Mesenchymal stem cell (in vitro differentiated cells and primary cell): ENCODE measurements at places on chromosomes 12 and 14.
A peak's percentile ranks its signal among the peaks of the same experiment; 100 is the strongest.

GRCh38 chr12:1093166-1093751 lies 102.2 kb downstream of the ERC1 start:
- peak; percentile 72 for DNase-seq

DNA sequence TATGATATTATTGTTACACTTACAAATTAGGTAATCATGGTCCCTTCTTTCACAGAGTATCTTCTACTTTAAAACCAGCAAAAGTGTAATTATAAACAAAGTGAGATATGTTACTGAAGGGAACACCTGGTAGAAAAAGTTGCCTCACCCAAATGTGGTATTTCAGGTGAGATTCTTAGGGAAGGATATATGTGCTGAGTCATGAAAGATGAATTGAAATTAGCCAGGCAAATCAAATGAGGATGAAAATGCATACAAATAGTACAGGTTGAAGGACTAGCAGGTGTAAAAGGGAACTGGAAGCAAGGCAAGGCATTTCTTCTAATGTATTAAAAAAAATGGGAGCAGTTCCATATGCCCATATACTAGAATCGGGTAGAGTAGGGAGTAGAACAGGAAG lies 220.9 kb downstream of the PRKD1 start:
- DNase-seq: no peak

- peak; percentile 42 for DNase-seq
Measured at GRCh38 chr12:29346769-29347421, 34.1 kb downstream of the ERGIC2 start.

DNA sequence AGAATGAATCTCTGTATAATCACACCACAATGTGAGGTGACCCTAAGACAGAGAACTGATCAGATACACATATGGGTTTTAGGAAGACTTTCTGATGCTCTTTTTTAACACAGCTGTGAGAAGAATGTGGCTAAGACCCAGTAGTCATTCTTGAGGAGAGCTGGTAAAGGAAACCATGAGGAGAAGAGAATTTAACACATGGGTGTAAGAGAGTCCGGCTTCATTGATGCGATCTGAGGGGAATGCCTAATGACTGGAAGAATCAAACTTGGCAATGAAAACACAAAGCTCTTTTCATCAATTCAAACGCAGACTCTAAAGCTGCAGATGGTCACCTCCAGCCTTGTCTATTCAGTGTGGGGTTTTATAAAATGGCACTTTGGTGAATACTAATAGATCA lies 79.3 kb downstream of the FOXA1 start:
- no peak for DNase-seq

DNA sequence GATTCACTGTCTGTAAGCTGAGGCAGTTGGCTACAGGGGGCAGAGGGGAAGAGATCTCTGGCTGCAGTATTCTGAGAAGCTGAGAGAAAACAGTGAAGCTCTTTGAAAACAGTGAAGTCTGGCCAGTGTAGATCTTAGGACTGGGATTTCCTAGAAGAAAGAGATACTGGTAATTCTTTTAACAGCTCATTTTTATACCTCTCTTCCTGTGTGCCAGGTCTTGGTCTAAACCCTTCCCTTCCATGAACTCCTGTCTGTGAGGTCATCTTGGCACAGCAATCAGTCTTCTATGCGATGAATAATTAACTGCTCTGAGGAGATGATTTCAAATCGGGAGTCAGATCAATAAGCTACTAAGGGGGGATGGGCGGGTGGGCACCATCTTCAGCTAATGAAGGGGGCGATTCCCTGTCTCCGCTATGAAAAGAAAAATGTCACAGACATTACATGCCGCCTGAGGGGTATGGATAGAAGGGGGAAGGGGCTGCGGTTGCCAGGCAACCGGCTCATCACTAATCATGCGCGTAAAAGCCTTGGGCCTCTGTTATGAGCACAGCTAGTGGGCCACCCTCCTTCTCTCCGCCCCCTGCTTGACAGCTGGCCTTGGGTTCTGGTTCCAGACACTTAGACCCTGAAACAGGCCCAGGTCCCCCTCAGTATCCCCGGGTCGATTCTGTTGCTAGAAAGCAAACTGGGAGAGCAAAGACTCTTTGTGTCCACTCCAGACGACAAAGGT lies 75.3 kb upstream of the CEP83 start:
- no peak for DNase-seq

- DNase-seq: no peak
Measured at GRCh38 chr12:104182621-104183378, 32.8 kb upstream of the TXNRD1 start.

DNA sequence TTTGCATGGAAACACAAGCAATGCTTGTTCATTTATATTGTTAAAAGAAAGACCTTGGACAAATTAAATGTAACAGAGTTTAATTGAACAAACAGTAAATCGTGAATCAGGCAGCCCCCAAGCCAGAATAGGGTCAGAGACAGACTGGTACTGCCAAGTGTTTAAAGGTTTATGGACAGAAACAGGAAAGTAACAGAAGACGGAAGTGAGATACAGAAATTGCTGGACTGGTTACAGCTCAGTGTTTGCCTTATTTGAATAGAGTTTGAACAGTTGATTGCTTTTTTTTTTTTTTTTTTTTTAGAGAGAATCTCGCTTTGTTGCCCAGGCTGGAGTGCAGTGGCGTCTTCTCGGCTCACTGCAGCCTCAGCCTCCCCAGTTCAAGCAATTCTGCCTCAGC lies 50.3 kb downstream of the DAO start:
- DNase-seq: no peak
